ENCODE measurements at places on chromosomes 1 and 21. TPM values are rescaled to one million over a fixed set of nuclear protein-coding genes. Genes with fewer than 3 reads are reported as not detected.

GRCh38 chr1:211369640-211370039 lies 43.0 kb downstream of the TRAF5 start:
- no peak overlapping the region for H3K4me3 ChIP-seq
- peaks cover 27% of the 10 kb centered on the region for H3K36me3 ChIP-seq
- no peak for DNase-seq
- H3K4me1 ChIP-seq, result no peaks in the 10 kb centered on the region

GRCh38 chr1:242030071-242030470 lies 31.2 kb upstream of the MAP1LC3C start:
- no peaks in the 10 kb centered on the region for H3K27me3 ChIP-seq
- no peak overlapping the region for H3K4me3 ChIP-seq
- H3K36me3 ChIP-seq, result no peaks in the 10 kb centered on the region
- no peaks in the 10 kb centered on the region for H3K4me1 ChIP-seq

DNA sequence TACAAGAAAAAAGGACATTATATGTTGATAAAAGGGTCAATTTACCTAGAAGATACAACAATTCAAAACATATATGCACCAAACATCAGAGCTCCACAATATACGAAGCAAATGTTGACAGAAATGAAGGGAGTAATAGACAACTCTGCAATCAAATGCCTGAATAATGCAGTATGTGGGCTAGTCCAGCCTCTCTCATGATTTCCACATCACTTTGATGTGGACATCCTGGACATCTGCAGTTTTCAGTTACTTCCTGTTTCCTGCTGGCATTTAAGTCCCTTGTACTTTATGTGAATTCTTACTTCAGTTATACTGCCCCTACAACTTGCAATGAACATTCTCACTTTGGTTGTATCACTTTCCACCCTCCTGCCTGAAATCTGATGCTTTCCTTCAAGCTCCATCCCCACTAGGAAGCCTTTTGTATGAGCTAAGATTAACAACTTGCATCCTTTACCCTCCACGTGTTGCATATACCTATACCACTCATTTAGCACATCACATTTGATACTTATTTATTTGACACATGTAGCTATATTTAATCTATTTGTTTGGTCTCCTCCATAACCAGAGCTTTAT lies 36.7 kb downstream of the DISC1 start:
- no peak for DNase-seq
- H3K27ac ChIP-seq, result no peak overlapping the region
- H3K36me3 ChIP-seq, result no peaks in the 10 kb centered on the region
- peaks cover 9% of the 10 kb centered on the region for H3K4me1 ChIP-seq
- no peak overlapping the region for H3K4me3 ChIP-seq

DNA sequence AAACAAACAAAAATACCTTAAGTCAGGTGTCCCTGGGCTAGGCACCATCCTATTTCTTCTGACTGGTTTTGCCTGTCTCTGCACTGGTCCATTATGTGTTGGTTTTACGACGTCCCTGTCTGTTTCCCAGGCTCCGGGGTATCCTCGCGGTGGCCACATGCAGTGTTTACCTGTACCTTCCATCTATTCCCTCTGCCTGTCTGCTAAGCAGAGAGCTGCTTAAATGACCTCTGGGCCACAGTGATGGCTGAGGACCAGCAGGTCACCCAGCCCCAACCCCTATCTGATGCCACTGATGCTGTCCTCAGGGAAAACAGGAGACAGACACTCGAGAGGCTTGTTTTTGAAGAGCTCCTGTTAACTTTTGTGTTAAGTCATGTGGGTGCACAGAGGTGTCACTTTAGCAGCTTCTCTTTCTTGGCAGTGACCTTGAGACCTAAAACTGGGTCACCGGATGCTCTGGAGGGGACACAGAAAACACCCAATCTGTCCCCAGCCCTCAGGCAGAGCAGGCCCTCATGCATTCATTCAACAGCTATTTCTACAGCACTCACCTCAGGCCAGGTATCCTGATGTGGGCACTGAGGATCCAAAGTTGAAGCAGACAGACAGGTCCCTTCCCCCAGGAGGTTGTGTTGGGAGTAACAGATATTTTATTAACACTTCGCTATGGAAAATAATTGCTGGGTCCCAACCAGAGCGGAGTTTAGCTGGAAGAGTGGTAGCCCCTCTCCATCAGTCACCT lies 4.4 kb upstream of the EFHD2 start:
- H3K27me3 ChIP-seq, result no peaks in the 10 kb centered on the region
- H3K27ac ChIP-seq, result peak overlapping the region; percentile 17
- no peak overlapping the region for H3K4me3 ChIP-seq
- no peaks in the 10 kb centered on the region for H3K36me3 ChIP-seq

The SERBP1 gene
- polyA plus RNA-seq, result 127 TPM

The MANEAL gene
- polyA plus RNA-seq, result 4.0 TPM

The TIE1 gene
- not detected for polyA plus RNA-seq

The PADI3 gene
- polyA plus RNA-seq, result not detected

The LIN28A gene
- polyA plus RNA-seq, result not detected
